Breast epithelium (tissue), 4 donors: ENCODE measurements at places on chromosomes 16 and 17. TPM values are rescaled to one million over a fixed set of nuclear protein-coding genes. Genes with fewer than 3 reads are reported as not detected.

The ZPBP2 gene
- not detected for total RNA-seq

GRCh38 chr17:62876063-62876462, 67.9 kb upstream of the MARCHF10 start:
- H3K27me3 ChIP-seq, result no peaks in the 10 kb centered on the region
- H3K4me3 ChIP-seq, result no peak overlapping the region
- no peak for DNase-seq
- H3K27ac ChIP-seq, result peak overlapping the region; percentile 58
- H3K36me3 ChIP-seq, result no peaks in the 10 kb centered on the region
- no peaks in the 10 kb centered on the region for H3K4me1 ChIP-seq

DNA sequence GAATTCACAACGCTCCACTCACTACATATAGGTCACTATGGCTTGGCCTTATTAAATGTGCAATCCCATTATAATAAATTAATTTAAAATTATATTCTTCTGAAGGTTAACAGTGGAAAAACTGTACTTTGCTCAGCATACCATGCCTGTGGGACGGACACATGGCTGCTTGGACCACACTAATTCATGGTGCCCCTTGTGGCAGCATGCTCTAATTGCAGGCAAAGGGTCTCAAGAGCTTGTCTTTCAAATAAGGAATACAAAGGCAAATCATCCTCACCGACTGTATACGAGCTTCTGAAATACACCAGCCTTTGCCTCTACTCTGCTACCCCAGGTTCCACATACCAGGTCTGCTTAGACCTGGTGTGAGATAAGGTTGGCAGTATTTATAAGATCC, 11.7 kb downstream of the SMPD3 start:
- no peaks in the 10 kb centered on the region for H3K27me3 ChIP-seq
- no peak overlapping the region for H3K27ac ChIP-seq
- DNase-seq, result no peak
- H3K36me3 ChIP-seq, result no peaks in the 10 kb centered on the region
- H3K4me3 ChIP-seq, result no peak overlapping the region

GRCh38 chr16:12903407-12904328, 2.3 kb downstream of the SHISA9 start:
- DNase-seq, result no peak
- no peaks in the 10 kb centered on the region for H3K36me3 ChIP-seq
- no peaks in the 10 kb centered on the region for H3K27me3 ChIP-seq
- no peak overlapping the region for H3K27ac ChIP-seq
- no peak overlapping the region for H3K4me3 ChIP-seq

DNA sequence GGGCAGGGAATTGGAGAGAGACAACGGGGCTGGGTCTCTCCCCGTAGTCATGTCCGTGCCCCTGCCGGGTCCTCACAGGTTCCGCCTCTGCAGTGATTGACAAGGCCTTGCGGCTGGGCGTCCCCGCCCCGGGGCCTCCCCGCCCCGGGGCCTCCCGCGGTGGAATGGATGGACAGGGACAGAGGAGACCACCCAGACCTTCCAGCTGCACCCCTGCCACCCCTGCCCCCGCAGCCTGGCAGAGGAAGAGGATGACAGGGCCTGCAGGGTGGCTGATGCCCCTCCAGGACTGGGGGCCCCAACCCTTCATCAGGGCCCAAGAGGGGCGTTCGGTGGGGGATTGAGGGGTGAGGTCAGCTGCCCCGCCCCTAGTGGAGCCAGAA, 216.4 kb upstream of the CIBAR2 start:
- H3K4me1 ChIP-seq, result peaks cover 10% of the 10 kb centered on the region
- no peak overlapping the region for H3K27ac ChIP-seq
- H3K4me3 ChIP-seq, result no peak overlapping the region
- H3K27me3 ChIP-seq, result no peaks in the 10 kb centered on the region

The EXOC3L1 gene
- 2.2 TPM for total RNA-seq

The GAST gene
- not detected for total RNA-seq

DNA sequence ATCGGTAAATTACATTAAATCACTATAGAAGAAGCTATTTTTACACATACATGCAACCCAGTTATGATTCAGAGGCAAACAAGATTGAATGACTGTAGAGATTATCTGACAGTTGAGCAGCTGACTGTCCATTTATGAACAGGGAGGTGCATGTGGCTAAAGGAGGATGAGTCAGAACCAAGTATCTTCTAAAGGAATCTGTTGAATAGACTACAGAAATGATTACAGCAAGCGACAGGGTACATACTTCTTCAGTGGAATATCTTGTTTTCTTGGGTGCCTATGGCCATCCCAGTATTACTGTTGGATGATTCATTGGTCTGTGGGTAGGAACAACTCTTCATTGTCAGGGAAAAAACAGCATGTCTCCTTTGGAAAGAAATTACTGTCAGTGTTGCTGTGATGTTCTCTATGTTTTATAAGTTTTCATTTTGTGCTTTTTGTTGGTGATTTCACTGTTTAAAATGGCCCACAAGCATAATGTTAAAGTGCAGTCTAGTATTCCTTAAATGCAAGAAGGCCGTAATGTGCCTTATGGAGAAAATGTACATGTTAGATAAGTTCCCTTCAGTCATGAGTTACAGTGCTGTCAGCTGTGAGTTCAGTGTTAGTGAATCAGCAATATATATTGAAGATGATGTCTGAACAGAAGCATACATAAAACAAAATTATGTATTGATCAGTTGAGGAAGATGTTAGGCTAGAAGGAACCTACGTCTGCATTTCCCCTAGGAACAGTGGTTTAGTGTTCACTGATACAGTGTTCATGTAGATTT, 27.0 kb downstream of the CBFB start:
- no peak for DNase-seq
- no peaks in the 10 kb centered on the region for H3K36me3 ChIP-seq
- no peaks in the 10 kb centered on the region for H3K27me3 ChIP-seq
- H3K4me3 ChIP-seq, result no peak overlapping the region
- peak overlapping the region; percentile 17 for H3K27ac ChIP-seq
- no peaks in the 10 kb centered on the region for H3K4me1 ChIP-seq

DNA sequence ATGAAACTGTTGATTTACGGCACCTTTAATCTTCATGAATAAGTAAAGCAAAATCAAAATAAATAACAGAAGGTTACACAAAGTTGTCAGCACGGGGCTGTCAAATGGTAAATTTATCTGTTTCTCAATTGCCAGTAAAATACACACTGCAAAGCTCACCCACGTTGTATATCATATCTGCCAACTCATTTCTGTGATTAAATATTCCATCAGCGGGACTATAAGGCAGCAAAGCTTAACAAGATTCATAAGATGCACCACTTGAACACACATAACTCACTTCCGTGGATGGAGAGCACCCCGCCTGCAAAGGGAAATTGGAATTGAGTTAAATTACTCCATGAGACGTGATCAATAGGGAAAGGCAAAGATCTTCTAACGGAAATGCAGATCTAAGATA, 280.0 kb downstream of the RBFOX1 start:
- H3K4me1 ChIP-seq, result no peaks in the 10 kb centered on the region
- H3K27ac ChIP-seq, result no peak overlapping the region
- DNase-seq, result no peak
- no peaks in the 10 kb centered on the region for H3K36me3 ChIP-seq
- no peak overlapping the region for H3K4me3 ChIP-seq
- no peaks in the 10 kb centered on the region for H3K27me3 ChIP-seq

The RNF43 gene
- 19.0 TPM for total RNA-seq

- H3K27ac ChIP-seq, result no peak overlapping the region
- no peaks in the 10 kb centered on the region for H3K4me1 ChIP-seq
- H3K4me3 ChIP-seq, result no peak overlapping the region
- DNase-seq, result no peak
Observed at GRCh38 chr16:52383640-52384292, 163.2 kb downstream of the TOX3 start.

The WSCD1 gene
- 0.88 TPM for total RNA-seq

DNA sequence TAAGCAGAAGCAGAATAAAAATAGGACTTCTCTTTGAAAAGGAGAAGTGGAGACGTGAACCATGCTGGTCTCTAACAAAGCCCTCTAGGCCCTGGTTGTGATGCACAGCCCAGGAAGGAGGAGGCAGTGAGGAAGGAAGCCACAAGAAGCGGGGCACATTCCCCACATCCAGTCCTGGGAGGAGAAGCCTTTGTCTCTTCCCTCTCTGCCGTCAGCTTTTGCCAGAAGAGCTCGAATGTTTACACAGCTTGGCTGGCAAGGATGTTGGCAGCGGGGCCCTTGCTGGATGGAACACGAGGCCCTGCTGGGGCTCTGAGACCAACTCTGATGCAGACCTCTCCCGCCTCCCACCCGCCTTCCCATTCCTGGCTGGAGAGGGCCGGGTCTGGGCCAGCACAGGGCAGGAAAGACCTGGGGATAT, 91.3 kb downstream of the MAF start:
- H3K4me3 ChIP-seq, result no peak overlapping the region
- H3K27me3 ChIP-seq, result no peaks in the 10 kb centered on the region
- peak overlapping the region; percentile 72 for H3K27ac ChIP-seq
- DNase-seq, result peak; percentile 81
- H3K4me1 ChIP-seq, result no peaks in the 10 kb centered on the region
- no peaks in the 10 kb centered on the region for H3K36me3 ChIP-seq

DNA sequence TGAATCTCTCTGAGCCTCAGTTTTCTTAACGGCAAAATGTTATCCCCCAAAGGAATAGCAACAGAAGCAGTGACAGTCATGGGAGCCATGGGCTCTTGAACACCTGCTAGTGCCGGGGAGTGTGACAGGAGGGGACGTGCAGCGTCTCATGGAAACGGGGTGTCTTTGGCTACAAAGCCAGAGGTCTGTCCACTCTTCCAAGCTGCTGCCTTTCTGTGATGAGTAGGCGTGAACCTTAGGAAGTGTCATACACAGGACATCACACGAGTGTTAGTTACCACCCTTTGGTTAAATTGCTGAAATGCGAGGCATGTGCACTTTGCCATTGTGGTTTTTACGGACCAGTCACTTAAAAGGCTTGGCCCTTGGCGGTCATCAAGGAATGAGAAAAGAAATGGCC, 93.4 kb downstream of the IRF8 start:
- no peaks in the 10 kb centered on the region for H3K36me3 ChIP-seq
- H3K27me3 ChIP-seq, result no peaks in the 10 kb centered on the region
- H3K4me3 ChIP-seq, result no peak overlapping the region
- no peaks in the 10 kb centered on the region for H3K4me1 ChIP-seq
- DNase-seq, result no peak

- peak; percentile 22 for DNase-seq
- no peaks in the 10 kb centered on the region for H3K27me3 ChIP-seq
- no peak overlapping the region for H3K4me3 ChIP-seq
- no peaks in the 10 kb centered on the region for H3K36me3 ChIP-seq
Observed at GRCh38 chr17:9241774-9242496, 220.6 kb downstream of the NTN1 start.

- DNase-seq, result no peak
- H3K27me3 ChIP-seq, result no peaks in the 10 kb centered on the region
- H3K27ac ChIP-seq, result no peak overlapping the region
- H3K36me3 ChIP-seq, result no peaks in the 10 kb centered on the region
Observed at GRCh38 chr17:57262557-57262956, 6.2 kb downstream of the MSI2 start.

The DNASE1 gene
- 15.8 TPM for total RNA-seq

The PRSS21 gene
- total RNA-seq, result 4.9 TPM

DNA sequence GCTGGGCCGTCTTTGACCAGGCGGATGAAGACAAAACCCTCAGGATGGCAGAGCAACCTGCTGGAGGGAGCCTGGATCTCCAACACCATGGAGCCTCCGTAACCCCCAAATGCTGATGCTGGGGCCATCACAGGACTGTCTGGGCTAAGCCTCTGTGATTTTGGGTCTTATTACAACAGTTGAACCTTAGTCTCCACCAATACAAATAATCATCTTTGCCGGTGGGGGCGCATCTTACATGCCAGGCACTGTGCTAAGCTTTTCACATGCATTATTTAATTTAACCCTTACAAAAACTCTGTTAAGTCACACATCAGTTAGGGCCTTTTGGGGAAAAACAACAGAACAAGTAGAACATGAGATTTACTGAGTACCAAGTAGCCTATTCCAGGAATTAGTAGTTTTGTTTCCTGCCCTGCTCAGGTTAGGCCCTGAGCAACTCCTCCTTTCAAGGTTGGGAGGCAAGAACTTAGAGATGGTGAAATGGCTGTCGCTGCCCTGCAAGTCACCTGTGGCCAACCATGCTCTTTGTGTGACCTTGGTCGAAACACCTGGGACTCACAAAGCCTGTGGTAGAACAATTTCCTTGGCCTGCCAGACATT, 8.9 kb upstream of the ITGAM start:
- H3K4me1 ChIP-seq, result no peaks in the 10 kb centered on the region
- H3K27ac ChIP-seq, result no peak overlapping the region
- DNase-seq, result no peak
- H3K36me3 ChIP-seq, result no peaks in the 10 kb centered on the region

DNA sequence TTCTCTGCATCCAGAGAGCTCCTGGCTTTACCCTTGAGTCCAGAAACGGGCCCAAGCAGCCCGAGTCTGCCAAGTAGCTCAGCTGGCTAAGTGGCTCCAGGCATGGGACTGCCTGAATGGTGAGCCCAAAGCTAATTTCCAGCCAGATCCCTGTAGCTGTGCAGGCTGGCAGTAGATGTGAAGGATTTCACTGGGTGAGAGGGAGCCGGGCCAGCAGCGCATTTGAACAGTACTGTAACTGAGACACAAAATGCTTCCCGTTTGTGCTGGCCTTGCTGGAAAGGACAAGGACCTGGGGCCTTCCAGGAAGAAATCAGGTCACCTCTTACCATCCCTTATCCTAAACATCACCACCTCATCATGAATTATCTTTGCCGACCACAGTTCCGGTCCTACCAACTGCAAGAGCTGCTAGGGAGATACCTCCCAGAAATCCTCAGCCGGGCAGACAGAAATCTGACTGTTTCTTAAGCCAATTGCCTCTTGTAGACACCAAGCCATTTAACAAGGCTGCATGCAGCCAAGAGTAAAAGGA, 3.7 kb downstream of the TIMP2 start:
- no peaks in the 10 kb centered on the region for H3K27me3 ChIP-seq
- H3K27ac ChIP-seq, result peak overlapping the region; percentile 87
- no peak overlapping the region for H3K4me3 ChIP-seq
- DNase-seq, result no peak

The CRYM gene
- 2.6 TPM for total RNA-seq

DNA sequence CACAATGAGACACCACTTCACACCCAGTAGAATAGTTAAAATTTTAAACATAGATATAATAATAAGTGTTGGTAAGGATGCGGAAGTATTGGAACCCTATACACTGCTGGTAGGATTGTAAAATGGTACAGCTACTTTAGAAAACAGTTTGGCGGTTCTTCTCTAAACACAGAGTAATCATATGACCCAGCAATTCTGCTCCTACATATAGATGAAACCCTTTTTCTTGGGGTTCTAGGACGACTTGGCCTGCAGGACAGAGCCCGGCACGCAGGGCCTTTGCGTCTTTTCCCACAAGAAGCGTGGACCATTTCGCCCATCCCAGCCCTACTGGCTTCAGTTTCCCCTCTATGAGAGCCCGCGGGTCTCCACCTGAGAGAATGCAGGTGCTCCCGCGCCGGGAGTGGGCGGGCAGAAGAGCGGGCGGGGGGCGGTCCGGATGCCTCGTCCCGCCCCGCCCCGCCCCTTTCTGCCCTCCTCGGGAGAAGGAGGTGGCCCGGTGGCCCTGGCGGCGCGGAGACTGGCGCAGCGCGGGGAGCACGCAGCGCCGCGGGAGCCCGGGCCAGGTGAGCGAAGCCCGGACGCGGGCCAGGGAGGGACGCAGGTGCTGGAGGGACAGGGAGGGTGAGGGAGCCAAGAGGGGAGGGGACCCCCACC, at the start of gene SDR42E2:
TSS of gene SDR42E2 (plus strand) at position 508 of the 657 bp plus-strand sequence. CDS start 3,077 bp downstream, outside the sequence.
- no peaks in the 10 kb centered on the region for H3K4me1 ChIP-seq
- no peak for DNase-seq
- no peaks in the 10 kb centered on the region for H3K27me3 ChIP-seq
- H3K36me3 ChIP-seq, result no peaks in the 10 kb centered on the region
- no peak within 1 kb of the TSS for H3K4me3 ChIP-seq
- H3K27ac ChIP-seq, result no peak within 1 kb of the TSS

GRCh38 chr17:76924345-76925342, 56.4 kb downstream of the MGAT5B start:
- no peak for DNase-seq
- no peaks in the 10 kb centered on the region for H3K36me3 ChIP-seq
- H3K27me3 ChIP-seq, result no peaks in the 10 kb centered on the region
- H3K4me1 ChIP-seq, result no peaks in the 10 kb centered on the region
- H3K4me3 ChIP-seq, result no peak overlapping the region
- no peak overlapping the region for H3K27ac ChIP-seq

The KRTAP17-1 gene
- total RNA-seq, result not detected
